ENCODE measurements at places on chromosomes 5 and 9.

- DNase-seq, result peak; percentile 26
- no peaks in the 10 kb centered on the region for H3K27me3 ChIP-seq
- H3K4me3 ChIP-seq, result no peak overlapping the region
- H3K27ac ChIP-seq, result no peak overlapping the region
Observed at GRCh38 chr5:158958021-158958994, 141.4 kb downstream of the EBF1 start.

DNA sequence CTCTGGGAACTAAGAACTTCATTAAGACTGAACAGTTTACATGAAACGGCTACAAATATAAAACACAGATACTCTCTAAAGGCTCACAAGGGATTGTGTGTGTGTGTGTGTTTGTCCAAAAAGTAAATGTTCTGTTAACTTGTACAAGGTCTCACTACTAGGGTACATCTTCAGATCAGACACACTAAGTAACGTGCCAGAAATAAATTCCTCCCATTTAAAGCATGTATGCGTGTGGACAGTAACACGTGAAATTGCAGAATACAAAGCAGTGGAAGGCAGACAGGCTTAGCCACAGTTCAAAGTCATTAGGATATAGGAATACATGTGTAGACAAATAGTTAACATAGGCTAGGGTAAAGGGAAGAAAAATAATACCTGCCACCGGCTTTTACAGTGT is 1.8 kb downstream of the BNC2 start:
- peaks cover 41% of the 10 kb centered on the region for H3K27me3 ChIP-seq
- no peaks in the 10 kb centered on the region for H3K36me3 ChIP-seq
- H3K4me1 ChIP-seq, result no peaks in the 10 kb centered on the region
- DNase-seq, result no peak

DNA sequence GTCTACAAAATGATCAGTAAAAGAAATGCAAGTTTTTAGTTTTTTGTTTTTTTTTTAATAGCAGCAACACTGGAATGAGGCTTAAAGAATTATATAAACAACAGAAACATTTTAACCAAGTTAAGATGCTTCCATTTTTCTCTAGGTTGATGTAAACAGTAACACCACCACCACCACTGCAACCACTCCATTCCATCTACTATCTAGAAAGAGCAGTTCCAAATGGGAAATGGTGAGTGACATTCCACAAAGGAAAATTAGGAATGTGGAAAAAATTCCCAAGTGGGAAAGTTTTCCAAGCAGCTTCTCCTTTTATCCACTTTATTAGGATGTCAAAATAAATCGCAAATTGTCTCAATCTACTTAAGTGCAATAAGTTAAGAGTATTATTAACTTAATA is 32.6 kb downstream of the SLC38A9 start:
- no peak overlapping the region for H3K27ac ChIP-seq
- DNase-seq, result no peak
- H3K4me1 ChIP-seq, result no peaks in the 10 kb centered on the region
- H3K36me3 ChIP-seq, result peaks cover 3% of the 10 kb centered on the region
- no peaks in the 10 kb centered on the region for H3K27me3 ChIP-seq
- H3K4me3 ChIP-seq, result no peak overlapping the region

- H3K27ac ChIP-seq, result no peak overlapping the region
- no peaks in the 10 kb centered on the region for H3K27me3 ChIP-seq
- no peak overlapping the region for H3K4me3 ChIP-seq
- no peaks in the 10 kb centered on the region for H3K36me3 ChIP-seq
Observed at GRCh38 chr5:82351754-82352145, 73.6 kb upstream of the RPS23 start.

GRCh38 chr9:124309667-124310084 is 51.9 kb downstream of the NEK6 start:
- H3K27ac ChIP-seq, result no peak overlapping the region
- no peaks in the 10 kb centered on the region for H3K36me3 ChIP-seq
- H3K27me3 ChIP-seq, result no peaks in the 10 kb centered on the region
- no peak for DNase-seq

GRCh38 chr9:83336706-83337105 is 201.5 kb downstream of the FRMD3 start:
- no peak for DNase-seq
- H3K27me3 ChIP-seq, result no peaks in the 10 kb centered on the region
- no peaks in the 10 kb centered on the region for H3K4me1 ChIP-seq
- H3K27ac ChIP-seq, result no peak overlapping the region

DNA sequence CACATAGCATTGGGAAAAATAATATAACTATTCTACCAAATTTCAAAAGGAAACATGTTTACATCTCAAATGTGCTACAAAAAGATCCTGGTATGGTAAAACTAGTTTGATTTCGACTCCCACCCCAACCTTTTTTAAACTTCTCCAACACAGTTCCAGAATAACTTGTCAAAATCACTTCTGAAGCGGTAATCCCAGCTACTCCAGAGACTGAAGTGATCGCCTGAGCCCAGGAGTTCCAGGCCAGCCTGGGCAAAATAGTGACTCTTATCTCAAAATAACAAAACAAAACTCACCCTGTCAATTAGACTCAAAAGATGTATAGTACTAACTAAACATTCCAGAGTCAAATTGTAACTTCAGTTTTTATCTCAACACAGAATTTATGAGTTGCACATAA is 71.3 kb upstream of the RNF38 start:
- peaks cover 15% of the 10 kb centered on the region for H3K4me1 ChIP-seq
- no peak for DNase-seq
- no peaks in the 10 kb centered on the region for H3K27me3 ChIP-seq

DNA sequence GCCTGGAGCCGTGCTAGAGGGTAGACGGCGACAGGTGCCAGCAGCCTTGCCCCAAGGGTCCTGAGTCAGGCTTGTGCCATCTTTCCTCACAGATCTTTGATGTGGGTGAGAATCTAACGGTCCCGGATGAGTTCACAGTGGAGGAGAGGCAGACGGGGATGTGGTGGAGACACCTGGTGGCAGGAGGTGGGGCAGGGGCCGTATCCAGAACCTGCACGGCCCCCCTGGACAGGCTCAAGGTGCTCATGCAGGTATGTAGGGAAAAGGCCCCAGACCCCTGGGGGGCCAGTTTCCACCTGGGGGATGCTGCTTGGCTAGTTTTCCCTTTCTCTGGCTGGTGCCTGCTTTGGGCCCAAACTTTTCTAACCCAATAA is 24.0 kb downstream of the PTGES2 start:
- H3K27me3 ChIP-seq, result no peaks in the 10 kb centered on the region
- H3K4me3 ChIP-seq, result peak overlapping the region; percentile 2
- H3K4me1 ChIP-seq, result peaks cover 86% of the 10 kb centered on the region

DNA sequence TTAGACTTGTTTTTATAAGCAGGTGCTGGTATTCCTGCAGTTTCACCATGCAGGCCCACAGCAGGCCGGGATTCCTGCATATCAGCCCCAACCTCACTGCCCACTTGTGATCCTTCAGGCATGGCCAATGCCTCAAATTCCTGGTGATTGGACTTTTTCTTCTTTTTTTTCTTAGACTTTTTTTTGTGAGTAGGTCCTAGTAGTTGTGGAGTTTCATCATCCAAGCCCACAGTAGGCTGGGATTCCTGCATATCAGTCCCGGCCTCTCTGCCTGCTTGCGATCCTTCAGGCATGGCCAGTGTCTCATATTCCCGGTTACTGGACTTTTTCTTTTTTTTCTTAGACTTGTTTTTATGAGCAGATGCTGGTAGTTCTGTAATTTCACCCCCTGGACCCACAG is 4.8 kb downstream of the TTF1 start:
- DNase-seq, result no peak
- H3K27me3 ChIP-seq, result no peaks in the 10 kb centered on the region
- peaks cover 19% of the 10 kb centered on the region for H3K4me1 ChIP-seq
- H3K27ac ChIP-seq, result no peak overlapping the region
